ENCODE measurements at places on chromosomes 12 and 14.

DNA sequence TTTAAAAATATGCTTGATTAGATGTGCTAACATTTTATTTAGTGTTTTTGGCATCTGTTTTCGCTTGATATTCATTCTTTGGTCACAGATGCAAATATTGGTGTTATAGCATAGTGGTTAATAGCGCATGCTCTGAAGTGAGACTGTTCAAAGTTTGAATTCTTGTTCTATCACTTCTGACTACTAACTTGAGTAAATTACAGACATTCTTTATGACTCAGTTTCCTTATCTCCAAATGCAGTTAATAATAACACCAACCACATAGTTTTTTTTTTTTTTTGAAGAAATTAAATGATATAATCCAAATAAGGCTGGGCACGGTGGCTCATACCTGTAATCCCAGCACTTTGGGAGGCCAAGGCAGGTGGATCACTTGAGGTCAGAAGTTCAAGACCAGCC is 81.0 kb downstream of the TMX1 start:
- H3K4me3 ChIP-seq = no peak overlapping the region
- H3K27me3 ChIP-seq = peaks cover 10% of the 10 kb centered on the region
- no peaks in the 10 kb centered on the region for H3K36me3 ChIP-seq
- DNase-seq = no peak
- no peak overlapping the region for H3K27ac ChIP-seq

GRCh38 chr12:56206452-56207166 is 15.1 kb downstream of the RNF41 start:
- H3K4me1 ChIP-seq = no peaks in the 10 kb centered on the region
- H3K27ac ChIP-seq = no peak overlapping the region

- peaks cover 7% of the 10 kb centered on the region for H3K27me3 ChIP-seq
- no peak overlapping the region for H3K4me3 ChIP-seq
- H3K4me1 ChIP-seq = peaks cover 16% of the 10 kb centered on the region
These were observed 35.2 kb upstream of the TXNRD1 start for GRCh38 chr12:104180374-104180773.

DNA sequence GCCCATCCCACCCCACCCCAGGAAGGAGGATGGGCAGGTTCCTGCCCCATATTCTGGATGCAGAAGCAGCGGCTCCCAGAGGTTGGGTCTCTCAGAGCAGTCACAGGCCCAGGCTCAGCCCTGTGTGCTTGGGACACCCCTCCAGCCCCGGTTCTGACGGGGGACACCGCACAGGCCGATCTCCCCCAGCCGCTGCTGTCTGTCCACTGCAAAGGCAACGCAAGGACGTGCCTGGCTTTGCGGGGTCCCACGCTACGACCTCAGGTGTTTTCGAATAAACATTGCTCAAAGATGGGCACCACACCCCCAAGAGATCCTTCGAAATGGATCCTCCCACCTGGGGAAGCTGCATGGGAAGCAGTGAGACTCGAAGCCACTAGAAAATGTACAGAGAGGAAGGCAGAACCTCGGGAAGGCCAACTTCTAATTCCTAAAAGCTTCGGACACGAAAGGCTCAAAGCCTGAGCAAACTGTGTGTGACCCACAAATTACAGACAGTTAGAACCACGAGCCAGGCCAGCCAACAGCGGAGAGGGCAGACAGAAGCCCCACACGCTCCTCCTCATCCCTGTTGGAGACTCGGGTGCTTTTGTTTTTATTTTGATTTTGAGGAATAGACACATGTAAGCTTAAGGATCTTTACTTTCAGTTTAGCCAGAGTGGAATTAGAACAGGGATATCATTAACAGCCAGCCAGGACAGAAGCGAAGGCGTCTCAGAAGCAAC is 10.8 kb downstream of the C14orf180 start:
- no peaks in the 10 kb centered on the region for H3K4me1 ChIP-seq
- H3K4me3 ChIP-seq = no peak overlapping the region
- H3K27ac ChIP-seq = no peak overlapping the region
- H3K27me3 ChIP-seq = no peaks in the 10 kb centered on the region
- no peak for DNase-seq

DNA sequence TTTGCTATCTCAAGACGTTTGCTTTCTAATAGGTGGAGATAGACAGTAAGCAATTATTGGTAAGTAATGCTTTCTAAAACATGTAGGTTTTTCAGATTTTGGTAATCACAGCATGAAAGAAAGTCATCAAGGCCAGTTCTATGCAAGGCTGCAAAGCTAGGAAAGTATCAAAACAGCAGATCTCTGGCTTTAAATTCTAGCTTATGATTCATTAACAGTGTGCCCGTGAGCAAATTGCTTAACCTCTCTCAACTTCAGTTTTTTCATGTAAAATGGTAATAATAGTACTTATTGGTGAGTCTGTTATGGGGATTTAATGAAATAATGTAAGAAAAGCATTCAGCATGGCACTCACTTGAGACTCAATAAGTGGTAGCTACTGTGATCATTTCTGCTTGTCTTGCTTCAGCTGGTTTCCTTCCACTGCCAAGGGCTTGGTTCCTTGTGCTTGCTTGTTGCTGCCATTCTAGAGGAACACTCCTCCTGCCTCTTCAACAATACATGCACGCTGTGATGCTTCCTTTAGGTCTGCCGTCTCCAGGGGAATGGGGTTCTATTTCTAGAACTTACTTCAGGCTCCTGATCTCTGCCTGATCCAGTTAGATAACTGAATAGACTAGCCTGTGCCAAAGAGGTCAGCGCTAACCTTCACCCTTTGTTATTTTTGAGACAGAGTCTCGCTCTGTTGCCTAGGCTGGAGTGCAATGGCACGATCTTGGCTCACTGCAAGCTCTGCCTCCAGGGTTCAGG is 88.4 kb downstream of the CAND1 start:
- no peaks in the 10 kb centered on the region for H3K27me3 ChIP-seq
- DNase-seq = no peak
- H3K27ac ChIP-seq = no peak overlapping the region
- H3K4me1 ChIP-seq = peaks cover 20% of the 10 kb centered on the region

DNA sequence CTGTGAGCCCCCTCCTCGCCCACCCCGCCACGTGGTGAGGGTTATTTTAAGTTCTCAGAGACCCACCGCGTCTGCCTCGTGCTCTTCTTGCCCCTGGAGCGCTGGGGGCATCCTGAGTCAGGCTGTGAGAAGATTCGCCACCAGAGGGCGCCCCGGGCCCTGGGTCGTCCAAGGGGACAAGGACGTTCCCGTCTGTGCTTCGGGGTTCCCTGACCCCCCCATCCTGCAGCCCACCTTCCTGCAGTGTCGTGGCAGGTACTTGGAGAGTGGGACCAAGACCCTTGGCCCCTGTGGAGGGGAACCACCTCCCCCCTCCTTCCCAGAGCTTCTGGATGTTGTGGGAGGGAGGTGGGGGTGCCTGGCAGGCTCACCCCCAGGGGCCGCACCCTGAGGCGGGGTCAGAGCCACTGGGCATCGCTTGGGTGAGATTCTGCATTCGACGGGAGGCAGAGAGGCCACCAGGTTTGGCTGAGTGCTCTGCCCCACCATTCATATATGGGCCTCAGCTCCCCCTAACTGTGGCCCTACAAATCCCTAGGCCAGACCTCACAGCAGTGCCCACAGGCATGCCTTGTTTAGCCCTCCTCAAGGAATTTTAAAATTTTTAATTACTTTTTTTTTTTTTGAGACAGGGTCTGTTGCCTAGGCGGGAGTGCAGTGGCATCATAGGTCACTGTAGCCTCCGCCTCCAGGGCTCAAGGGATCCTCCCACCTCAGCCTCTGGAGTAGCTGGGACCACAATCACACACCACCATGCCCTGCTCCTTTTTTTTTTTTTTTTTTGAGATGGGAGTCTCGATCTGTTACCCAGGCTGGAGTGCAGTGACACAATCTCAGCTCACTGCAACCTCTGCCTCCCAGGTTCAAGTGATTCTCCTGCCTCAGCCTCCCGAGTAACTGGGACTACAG is 17.0 kb downstream of the RHOF start:
- peaks cover 12% of the 10 kb centered on the region for H3K4me1 ChIP-seq
- no peak overlapping the region for H3K4me3 ChIP-seq
- no peaks in the 10 kb centered on the region for H3K27me3 ChIP-seq
- peak; percentile 92 for DNase-seq
- H3K36me3 ChIP-seq = peaks cover 13% of the 10 kb centered on the region

GRCh38 chr12:64730588-64730969 is 28.6 kb downstream of the GNS start:
- peak overlapping the region; percentile 85 for H3K27ac ChIP-seq
- H3K36me3 ChIP-seq = peaks cover 23% of the 10 kb centered on the region
- H3K4me1 ChIP-seq = peaks cover 15% of the 10 kb centered on the region
- no peak for DNase-seq
- H3K4me3 ChIP-seq = no peak overlapping the region

GRCh38 chr12:87827638-87828264 is 201.4 kb downstream of the C12orf50 start:
- H3K27ac ChIP-seq = no peak overlapping the region
- H3K27me3 ChIP-seq = no peaks in the 10 kb centered on the region
- no peaks in the 10 kb centered on the region for H3K4me1 ChIP-seq
- H3K36me3 ChIP-seq = no peaks in the 10 kb centered on the region
- no peak for DNase-seq

DNA sequence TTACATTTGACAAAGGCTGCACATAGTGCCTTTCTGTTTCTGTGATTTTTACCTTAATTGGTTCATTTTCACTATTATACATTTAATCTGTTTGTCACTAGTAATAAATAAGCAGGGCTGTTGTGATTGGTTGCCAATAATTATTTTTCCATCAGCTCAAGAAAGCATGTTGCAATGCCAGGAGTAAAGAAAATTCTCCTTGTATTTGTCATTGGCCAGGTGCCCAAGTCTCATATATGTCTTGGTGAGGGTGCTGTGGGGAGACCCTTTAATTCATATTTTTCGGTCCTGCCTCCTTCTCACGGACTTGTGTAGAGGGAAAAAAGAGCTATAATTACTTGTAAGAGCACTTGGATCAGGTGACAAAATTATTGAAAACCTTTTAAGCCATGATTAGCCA is 108.0 kb downstream of the KITLG start:
- H3K27ac ChIP-seq = no peak overlapping the region
- no peaks in the 10 kb centered on the region for H3K36me3 ChIP-seq
- no peak for DNase-seq
- H3K4me3 ChIP-seq = no peak overlapping the region
- H3K4me1 ChIP-seq = no peaks in the 10 kb centered on the region

- peaks cover 34% of the 10 kb centered on the region for H3K36me3 ChIP-seq
- no peak overlapping the region for H3K27ac ChIP-seq
- peaks cover 16% of the 10 kb centered on the region for H3K27me3 ChIP-seq
- no peak for DNase-seq
These were observed 457 bp downstream of the SOCS2 start for GRCh38 chr12:93572712-93573551.

DNA sequence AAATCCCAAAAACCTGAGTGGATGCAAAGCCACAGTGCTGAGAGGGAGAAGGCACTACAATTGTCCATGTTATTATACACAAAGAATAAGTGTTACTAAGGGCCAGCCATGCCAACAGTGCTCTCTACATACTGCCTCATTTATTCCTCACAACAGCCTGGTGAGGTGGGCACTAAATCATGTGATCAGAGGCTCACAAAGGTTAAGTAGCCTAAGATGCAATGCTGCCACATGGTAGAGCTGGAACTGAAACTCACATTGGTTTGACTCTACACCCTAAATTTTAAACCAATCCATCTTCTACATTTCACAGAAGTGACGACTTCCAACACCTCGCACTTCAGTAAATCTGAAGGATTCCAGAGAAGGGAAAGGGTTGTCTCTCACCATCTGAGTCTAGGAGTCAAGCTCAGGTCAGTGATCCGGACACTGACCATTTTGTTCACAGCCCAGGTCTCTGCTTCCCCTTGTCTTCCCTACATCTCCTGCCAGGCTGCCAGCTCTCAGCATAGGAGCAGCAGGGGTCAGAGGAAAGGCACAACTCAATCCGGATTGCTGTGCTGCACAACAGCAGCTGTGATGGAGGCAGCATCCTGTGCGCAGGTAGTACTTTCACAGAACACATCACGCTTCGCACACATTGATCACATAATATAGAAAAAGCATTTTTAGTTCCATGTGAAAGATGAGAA is 29.6 kb downstream of the NID2 start:
- peaks cover 9% of the 10 kb centered on the region for H3K27me3 ChIP-seq
- H3K27ac ChIP-seq = no peak overlapping the region
- H3K4me3 ChIP-seq = no peak overlapping the region

- DNase-seq = no peak
- peaks cover 3% of the 10 kb centered on the region for H3K4me1 ChIP-seq
- H3K27me3 ChIP-seq = peaks cover 8% of the 10 kb centered on the region
These were observed 30.9 kb downstream of the LRTM2 start for GRCh38 chr12:1851151-1851701.

DNA sequence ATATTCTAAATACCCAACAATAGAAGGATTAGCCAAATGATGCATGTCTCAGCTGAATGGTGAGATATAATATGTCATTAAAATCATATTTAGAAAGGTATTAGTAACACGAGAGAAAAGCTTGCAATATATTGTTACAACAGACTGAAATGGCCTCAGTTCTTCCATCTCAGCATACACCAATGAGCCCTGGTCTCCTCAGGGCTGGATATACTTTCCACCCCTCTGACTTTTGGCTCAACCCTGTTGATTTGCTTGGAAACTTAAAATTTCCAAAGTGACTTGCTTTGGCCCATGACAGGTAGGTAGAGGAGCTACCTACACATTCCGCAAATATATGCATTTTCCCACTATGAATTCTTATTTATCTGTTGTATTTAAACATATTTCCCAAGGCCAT is 908.1 kb upstream of the TMEM132C start:
- no peaks in the 10 kb centered on the region for H3K4me1 ChIP-seq
- H3K27ac ChIP-seq = no peak overlapping the region
- DNase-seq = no peak
- H3K36me3 ChIP-seq = no peaks in the 10 kb centered on the region

Measured in activated CD8-positive, alpha-beta memory T cell treated with anti-CD3 and anti-CD28 coated beads, Interleukin-2, amount 10 ng/mL, durations not matched to agents 7 days and 5 days (primary cell).